Stimulated activated memory B cell treated with anti-CD40 and anti-IgM and Interleukin-4, amounts not matched to agents 10 μg/mL and 1 μg/mL and 100 μg/mL, for 72 hours (primary cell): ENCODE measurements at places on chromosomes 6 and 20.

DNA sequence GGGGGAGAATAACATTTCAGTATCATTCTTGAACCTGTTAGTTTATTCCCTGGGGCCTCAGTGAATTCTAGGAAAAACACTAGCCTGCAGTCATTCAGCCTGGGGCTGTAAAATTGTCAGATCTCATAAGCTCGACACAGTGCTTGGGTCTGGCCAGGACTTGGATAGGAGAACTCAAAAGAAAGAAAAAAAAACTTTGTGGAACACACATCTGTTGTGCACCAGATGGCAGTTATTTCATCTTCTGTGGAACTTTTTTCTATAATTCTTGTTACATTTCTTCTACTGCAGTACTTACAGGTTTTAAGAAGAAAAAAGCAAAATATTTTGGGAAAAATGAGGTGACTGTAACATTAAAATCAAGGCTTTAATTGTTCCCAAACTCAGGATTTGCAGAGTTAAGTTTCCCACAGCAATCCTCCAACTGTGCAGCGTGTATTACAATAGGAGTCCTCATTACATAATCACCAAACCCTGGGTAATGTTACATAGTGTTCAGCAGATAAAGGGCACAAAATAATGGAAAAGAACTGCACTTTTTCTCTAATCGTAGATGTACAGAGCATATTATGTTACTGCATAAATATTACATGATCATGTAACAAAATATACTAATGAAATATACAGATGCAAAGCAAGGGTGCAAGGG is 531.1 kb upstream of the CITED2 start:
- no peak for ATAC-seq

- ATAC-seq, result no peak
Observed at GRCh38 chr6:87923389-87924050, 124.1 kb upstream of the SPACA1 start.

GRCh38 chr20:57087102-57087501 is 179.3 kb downstream of the BMP7 start:
- ATAC-seq, result no peak

- ATAC-seq, result peak; percentile 55
Observed at GRCh38 chr6:60991427-60992028, 1294.5 kb downstream of the KHDRBS2 start.

- no peak for ATAC-seq
Observed at GRCh38 chr6:106750142-106750918, 121.0 kb downstream of the QRSL1 start.

DNA sequence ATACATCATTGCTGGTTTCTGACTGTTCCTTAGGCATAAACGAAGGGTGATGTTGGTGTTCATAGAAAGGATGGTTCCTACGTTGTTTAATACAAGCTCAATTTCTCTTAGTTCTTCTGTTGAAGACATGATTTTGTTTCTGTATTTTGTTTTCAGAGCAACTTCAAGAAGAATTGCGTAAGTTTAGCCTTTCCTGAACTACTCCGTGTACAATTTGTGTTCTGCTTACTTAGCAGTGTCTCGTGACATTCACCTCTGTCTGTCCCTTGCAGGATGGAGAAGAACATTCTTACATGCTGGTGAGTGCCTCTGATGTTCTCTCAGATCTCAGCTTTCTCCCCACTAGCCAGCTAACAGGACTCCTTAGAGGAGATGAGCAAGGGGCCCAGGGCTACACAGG is 7.6 kb downstream of the BTN2A2 start:
- ATAC-seq, result no peak

DNA sequence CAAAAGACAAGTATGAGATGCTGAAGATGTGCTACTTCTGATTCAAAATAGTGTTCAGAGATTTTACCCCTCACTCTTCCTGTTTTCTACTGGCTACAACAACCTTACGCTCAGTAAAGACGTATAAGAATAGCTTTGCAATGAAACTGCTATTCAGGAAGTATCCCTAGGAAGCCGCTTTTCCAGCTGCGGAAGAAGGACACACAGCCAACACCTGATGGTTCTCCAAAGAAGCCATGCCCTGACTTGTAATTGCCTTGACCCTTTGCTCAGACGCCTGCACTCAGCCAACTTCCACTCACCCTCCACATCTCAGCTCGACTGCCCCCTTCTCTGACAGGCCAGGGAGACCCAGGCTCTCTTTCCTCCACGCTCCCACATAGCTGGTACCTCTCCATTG is 111.6 kb downstream of the DTNBP1 start:
- ATAC-seq, result no peak

DNA sequence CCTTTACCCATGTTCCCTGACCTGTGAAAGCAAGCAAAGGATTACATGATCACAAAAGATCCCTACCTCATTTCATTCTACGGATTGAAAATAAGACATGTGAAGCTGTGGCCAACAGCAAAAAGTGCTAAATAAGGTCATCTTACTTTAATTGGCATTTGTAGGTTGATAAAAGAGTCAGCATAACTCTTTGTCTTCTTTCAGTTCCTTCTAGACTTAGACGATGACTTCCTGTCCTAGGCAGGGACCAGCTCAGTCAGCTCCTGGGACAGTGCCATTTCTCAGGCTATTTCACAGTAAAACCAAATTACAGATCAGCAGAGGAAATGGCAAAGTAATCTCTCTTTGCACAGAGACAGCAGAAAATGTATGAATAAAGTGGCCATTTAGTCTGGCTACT is 480.7 kb downstream of the RFPL4B start:
- ATAC-seq, result peak; percentile 94

DNA sequence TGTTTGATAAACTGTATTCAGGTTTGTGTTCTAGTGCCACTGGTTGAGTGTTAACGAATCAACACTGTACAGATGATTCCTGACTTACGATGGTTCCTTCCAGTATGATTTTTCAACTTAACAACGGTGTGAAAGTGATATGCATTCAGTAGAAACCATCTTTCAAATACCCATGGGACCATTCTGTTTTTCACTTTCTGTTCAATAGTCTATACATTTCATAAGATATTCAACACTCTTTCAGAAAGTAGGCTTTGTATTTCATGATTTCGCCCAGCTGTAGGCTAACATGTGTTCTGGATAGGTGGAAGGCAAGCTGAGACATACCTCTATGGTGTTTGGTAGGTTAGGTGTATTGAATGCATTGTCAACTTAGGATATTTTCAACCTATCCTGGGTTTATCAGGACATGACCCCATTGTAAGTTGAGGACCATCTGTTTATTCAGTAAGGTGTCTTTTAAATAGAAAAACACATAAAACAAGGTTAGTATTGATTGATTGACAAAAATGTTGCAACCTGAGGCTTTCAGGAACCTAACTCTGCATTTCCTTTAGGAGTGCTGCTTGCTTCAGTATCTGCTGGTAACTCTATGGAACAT is 32.3 kb downstream of the SYNJ2 start:
- no peak for ATAC-seq

DNA sequence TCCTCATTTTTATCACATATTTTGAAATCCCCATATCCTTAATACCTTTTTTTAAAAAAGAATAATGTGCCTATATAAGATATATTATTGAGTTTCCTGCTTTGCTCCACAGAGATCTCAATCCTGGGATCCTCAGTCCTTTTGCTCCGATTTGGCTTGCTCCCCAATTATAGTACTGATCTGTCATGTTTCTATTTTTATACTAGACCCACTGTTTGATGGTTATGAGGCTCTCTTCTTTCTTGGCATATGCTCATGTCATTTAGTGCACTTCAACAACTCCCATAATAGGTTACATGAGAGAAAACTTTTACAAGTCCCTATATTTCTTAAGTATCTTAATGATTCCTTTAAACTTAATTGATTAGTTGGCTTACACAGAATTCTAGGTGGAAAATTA is 958.5 kb upstream of the EPHA7 start:
- no peak for ATAC-seq

- ATAC-seq, result no peak
Observed at GRCh38 chr6:13407709-13408695, 79.4 kb downstream of the GFOD1 start.

DNA sequence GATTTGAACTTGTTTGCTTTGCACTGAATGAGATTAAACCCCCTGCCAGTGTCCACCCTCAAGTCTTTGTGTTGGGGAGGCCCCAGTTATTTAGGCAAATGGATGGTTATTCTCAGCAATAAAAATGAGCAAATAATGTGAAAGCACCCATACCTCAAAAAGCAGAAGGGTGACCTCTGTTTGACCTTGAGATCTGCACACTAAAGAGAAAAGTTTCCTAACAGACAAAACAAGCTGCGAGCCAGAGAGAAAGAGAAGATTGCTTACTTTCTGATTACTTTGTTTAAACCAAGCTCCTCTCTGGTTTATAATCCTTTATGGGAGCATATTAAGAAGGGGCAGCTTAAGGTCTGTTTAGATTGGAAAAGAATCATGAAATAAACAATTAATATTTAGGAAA is 30.4 kb upstream of the TRERF1 start:
- no peak for ATAC-seq

DNA sequence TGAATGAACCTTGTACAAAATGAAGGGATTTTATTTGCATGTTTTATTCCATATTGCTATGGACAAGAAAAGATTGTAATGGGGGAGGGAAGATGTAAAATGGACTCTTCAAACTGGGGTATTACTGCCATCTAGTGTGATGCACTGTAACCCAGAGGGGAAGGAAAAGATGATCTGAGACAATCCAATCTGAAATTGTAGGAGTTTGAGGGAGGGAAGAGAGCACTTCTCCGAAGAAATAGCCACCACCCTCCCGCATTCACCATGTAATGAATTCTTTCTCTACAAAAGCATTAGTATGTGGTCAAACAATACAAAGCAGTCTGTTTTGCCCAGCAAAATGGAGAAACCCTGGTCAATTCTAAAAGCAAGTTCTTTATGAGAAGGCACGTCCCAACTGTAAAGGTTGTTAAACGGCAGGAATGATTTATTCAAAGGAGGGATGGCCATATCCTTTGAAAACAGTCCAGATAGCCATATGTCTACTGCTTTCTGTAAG is 679.5 kb upstream of the NRSN1 start:
- no peak for ATAC-seq

GRCh38 chr6:45420083-45420908 is 42.6 kb upstream of the SUPT3H start:
- ATAC-seq, result no peak

- ATAC-seq, result no peak
Observed at GRCh38 chr20:59485576-59486454, 118.5 kb upstream of the PHACTR3 start.

- ATAC-seq, result peak; percentile 1
Observed at GRCh38 chr6:169213814-169214520, 39.7 kb downstream of the THBS2 start.

GRCh38 chr6:12048609-12049008 is 36.5 kb downstream of the HIVEP1 start:
- ATAC-seq, result no peak

DNA sequence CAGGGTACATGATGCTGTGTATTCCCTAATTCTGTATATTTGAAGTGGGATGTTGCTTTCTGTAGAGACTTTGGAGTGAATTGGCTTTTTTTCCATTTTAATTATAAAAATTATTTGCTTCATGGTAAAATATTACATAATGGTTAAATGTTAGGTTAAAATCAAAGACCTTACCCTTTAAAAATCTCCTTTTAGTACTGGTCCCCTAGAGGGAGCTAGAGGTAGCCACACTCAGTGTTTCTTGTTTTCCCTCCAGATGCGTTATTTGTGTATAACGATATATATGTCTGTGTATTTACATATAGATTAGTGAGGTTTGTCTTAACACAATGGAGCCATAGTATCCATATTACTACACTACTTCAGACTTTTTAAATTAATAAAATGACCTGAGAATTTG is 146.7 kb downstream of the PLCB4 start:
- ATAC-seq, result no peak

- no peak for ATAC-seq
Observed at GRCh38 chr20:9068841-9069663, at the start of gene PLCB4. Gene PLCB4, plus strand, starts transcription at chr20:9069087. Its CDS starts 238,728 bp downstream, at chr20:9307815.

DNA sequence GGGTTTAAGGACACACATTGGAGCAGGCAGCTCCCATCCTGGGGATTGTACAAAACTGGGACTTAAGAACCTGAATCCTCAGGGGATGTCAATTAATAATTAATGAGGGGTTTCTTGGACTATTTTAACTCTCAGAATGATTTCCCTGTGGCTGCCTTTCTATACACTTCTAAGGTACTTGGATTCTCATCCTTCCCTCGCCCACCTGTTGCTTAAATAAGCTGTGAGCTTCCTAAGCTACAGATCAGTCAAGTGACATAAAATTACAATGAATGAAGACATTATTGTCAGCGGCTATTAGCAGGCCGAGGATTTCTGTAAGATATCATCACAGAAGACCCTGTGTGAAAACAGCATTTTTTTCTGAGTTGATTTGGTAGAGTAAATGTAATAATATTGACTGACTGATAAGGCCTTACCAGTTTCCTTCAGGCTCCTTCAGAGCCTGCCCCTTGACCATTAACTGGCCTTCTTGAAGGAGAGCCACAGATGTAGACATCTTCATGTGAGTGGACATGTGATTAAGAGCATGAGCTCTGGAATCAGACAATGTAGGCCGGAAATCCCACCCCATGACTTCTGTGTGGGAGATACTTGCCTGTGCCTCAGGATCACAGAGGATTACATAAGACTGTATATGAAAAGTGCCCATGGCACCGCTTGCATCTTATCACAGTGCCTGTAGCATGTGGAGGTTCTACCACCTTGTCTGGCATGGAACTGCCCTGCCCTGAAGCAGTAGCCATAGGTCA is 101.7 kb downstream of the TULP4 start:
- no peak for ATAC-seq

DNA sequence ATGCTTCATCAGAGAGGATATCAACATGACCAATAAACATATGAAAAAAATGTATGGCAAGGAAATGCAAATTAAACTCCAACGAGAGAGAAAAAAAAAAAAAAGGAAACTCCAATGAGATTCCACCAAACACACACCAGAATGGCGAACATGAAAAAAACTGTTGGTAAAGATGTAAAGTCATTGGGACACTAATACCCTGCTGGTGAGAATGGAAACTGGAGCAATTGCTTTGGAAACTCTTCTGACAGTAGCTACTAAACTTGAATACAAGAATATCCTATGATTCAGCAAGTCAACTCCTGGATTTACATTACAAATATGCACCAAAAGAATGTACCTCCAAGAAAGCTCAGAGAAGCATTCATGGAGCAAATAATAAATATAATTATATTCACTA is 260.7 kb upstream of the ECI2 start:
- ATAC-seq, result no peak

DNA sequence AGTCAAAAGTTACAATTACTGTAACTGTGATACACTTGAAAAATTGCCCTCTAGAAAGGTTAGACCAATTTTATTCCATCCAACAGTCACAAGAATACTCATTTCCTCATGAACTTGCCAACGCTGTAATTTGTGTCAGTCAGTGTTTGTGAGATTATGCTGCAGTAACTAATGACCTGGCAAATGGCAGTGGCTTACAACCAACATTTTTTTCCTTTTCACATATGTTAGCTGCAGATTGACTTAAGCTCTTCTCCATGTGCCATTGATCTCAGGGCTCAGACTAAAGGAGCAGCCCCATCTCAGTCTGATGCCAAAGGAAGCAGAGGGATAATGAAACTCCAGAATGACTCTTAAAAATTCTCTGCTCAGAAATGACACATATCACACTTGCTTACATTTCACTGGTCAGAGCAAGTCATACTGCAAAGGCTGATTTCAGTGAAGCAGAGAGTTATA is 92.3 kb upstream of the ELOVL5 start:
- peak; percentile 67 for ATAC-seq

- ATAC-seq, result no peak
Observed at GRCh38 chr20:46056970-46057855, 28.2 kb downstream of the SLC12A5 start.
